HCT116 (cell line): ENCODE measurements at places on chromosomes 1 and 21. TPM values are rescaled to one million over a fixed set of nuclear protein-coding genes. Genes with fewer than 3 reads are reported as not detected.

DNA sequence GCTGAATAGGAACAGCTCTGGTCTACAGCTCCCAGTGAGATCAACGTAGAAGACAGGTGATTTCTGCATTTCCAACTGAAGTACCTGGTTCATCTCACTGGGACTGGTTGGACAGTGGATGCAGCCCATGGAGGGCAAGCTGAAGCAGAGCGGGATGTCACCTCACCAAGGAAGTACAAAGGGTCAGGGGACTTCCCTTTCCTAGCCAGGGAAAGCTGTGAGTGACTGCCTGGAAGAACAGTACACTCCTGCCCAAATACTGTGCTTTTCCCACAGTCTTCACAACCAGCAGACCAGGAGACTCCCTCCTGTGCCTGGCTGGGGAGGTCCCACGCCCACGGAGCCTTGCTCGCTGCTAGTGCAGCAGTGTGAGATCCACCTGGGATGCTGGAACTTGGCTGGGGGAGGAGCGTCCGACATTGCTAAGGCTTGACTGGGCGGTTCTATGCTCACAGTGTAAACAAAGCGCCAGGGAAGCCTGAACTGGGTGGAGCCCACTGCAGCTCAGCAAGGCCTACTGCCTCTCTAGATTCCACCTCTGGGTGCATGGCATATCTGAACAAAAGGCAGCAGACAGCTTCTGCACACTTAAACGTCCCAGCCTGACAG is 14.7 kb downstream of the CR1L start:
- DNase-seq = no peak

DNA sequence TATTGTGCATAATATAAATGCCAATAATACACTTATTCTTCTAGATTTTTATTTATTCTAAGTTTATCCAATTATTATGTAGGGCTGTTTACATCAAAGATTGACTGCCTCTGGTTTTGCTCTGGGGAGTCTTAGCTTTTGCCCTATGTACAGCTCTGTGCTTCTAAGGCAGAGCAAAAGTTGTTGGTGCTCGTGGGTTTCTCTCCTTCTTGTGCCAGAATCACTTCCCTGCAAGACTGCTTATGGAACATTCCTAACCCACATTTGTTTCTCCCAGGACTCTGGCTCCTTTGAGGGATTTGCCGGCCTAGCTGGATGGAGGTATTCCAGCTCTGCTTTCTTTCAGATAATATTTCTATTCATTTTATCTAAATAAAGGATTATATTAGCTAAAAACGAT is 849.1 kb downstream of the USP25 start:
- no peak for DNase-seq

DNA sequence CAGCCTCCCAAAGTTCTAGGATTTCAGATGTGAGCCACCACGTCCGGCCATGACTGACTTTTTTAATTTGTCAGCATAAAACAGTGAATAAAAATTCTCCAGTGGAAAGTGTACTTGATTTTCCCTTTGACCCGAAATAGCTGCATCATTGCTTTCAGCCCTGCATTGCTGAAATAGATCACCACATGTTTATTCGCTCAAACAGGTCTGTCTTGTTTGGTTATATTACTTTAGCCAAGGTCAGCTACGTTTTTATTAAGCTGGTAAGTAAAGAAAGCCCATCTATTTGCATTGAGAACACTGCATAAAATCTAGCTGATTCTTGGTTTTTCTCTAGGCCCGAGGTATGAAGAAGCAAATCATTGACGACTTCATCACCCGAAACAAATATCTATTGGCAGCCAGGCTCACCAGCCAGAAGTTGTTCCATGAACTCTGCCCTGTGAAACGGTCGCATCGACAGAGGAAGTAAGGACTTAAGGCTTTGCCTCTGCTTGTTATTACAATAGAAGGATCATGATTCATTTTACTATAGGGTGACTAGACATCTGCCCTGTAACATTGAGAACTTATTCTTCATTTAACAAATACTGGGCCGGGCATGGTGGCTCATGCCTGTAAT is 25.6 kb downstream of the AGMAT start:
- no peak for DNase-seq

DNA sequence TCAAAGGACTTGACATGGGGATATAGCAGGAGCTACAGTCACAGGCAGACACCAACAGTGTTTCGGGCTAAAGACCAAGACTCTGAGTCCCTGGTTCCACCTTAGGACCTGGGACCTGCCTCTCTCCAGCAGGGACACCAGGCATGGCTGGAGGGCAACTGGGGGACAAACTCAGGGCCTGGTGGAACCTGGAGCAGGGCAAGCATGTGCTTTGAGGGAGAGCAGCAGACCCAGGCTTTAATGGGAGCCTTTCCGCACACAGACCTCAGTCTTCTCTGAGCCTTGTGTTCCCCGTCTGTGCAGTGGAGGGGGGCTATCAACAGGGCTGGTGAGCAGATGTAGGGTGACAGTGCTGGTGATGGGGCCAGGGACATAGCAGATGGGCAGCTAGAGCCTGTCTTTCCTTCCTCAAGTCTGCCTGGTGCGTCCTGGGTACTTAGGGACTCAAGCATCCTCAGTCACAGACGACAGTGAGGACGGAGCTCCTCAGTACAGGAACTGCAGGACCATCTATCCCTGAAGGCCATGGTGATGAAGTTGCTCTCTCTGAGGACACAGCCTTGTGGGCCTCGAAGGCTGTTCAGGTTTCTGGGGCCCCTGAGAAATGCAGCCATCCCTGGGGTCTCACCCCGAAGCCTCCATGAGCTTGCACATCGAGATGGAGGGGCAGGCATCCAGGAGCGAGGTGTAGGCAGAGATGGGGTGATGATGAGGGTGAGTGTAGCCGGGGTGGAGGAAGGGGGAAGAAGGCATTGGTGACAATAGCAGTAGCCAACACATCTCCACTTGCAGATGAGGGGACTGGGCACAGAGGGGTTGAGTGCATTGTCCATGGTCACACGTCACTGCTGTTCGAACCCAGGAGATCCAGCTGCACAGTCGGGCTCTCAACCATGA is 593.4 kb downstream of the PTPRU start:
- no peak for DNase-seq

- DNase-seq = peak; percentile 64
Observed at GRCh38 chr21:35197992-35198431, 148.9 kb upstream of the RUNX1 start.

DNA sequence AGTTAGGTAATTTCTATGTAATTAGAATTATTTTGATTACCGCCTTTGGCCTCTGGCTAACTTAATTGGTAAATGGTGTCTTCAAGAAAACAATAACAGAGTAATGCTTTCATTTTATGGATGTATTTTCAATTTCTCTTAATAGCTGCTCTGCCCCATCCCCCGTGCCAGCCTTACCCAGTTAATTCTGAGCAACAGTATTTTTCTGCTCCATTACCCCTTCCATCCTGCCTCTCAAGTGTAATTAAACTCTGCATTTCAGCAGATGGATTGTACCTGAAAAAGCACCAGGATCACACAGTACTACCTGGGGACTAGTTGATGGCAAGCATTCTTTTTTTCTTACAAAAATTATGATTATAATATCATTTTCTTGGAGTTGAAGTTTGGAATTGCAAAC is 104.2 kb downstream of the KIAA0319L start:
- DNase-seq = no peak

GRCh38 chr1:183098317-183098716 is 75.1 kb downstream of the LAMC1 start:
- no peak for DNase-seq

JTB gene
- total RNA-seq = 123 TPM

DNA sequence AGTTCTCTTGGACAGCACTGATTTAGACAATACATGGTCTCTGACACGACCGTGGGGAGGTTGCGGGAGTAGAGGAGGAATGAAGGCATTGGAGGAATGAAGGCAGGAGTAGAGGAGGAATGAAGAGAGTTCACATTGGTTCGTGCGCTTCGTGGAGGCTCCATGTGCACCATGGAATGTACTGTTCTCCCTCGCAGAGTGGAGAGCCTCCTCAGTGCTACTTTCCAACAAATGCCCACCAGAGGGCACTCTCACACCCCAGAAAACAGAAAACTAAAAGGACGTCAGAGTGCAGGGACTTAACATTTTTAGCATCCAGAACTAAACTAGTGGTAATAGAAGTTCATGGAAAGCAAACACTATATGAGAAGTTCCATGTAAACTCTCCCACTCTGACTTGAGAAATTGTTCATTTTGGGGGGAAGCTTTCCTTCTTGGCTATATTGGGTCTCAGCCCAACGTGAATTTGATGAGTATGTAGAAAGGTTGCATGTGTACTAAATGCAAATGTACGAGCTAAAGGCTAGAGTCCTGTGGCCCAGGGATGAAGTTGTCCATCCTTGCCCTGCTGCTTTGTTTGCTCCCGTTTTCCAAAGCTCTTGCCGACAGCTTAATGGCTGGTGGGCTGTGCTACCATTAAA is 211.6 kb downstream of the LMX1A start:
- peak; percentile 47 for DNase-seq

DNA sequence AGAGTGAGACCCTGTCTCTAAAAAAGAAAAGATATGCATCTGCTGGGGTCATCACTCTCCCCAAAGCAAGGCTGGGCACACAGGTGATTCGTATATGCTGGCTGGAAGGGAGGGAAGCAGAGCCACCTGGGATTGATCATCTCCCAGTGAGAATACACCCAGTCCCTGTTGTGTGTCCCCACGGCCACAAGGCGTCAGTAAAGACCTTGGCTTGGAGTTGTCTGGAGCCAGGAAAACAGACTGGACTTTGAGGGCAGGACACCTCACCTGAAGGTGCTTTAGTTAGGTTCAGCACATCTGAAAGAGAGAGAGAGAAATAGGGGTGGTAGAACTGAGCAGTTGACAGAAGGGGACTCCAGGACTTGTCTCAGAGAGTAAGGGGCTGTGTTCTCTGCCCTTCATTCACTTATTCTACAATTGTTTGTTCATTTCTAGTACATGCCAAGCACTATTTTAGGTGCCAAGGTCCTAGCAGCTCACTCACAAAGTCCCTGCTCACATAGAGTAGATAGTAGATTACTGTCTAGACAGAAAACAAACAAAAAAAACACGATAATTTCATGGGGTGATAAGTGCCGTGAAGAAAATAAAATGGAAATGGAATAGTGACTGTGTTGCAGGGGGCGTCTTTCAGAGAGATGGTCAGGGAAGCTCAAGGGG is 13.5 kb downstream of the CITED4 start:
- DNase-seq = peak; percentile 71

ATP1A4 gene
- not detected for total RNA-seq

GRCh38 chr1:219582296-219582695 is 30.6 kb downstream of the ZC3H11B start:
- no peak for DNase-seq

DNA sequence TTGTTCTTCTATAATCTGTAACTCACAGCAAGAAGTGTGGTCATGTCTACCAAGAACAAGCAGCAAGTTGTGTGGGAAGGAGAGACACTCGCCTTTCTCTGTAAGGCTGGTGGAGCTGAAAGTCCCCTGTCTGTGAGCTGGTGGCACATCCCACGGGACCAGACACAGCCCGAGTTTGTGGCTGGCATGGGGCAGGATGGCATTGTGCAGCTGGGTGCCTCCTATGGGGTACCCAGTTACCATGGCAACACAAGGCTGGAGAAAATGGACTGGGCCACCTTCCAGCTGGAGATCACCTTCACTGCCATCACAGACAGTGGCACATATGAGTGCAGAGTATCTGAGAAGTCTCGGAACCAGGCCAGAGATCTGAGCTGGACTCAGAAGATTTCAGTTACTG is 15.5 kb downstream of the CD101 start:
- DNase-seq = no peak
